ENCODE measurements at places on chromosomes 12 and 14.
A peak's percentile ranks its signal among the peaks of the same experiment; 100 is the strongest.

GRCh38 chr14:90198541-90199060 is 57.8 kb upstream of the PSMC1 start:
- no peak for DNase-seq

- DNase-seq = no peak
These were observed 96.7 kb downstream of the TMTC2 start for GRCh38 chr12:82783435-82783834.

- DNase-seq = no peak
These were observed 628 bp upstream of the LLPH start for GRCh38 chr12:66131067-66131688.

DNA sequence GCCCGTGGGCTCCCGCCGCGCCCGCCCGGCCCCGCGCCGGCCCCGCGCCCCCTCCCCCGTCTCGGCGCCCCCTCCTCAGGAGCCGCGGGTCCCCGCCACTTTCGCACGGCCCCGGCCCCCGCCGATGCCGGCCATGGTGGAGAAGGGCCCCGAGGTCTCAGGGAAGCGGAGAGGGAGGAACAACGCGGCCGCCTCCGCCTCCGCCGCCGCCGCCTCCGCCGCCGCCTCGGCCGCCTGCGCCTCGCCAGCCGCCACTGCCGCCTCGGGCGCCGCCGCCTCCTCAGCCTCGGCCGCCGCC is 263 bp downstream of the RCOR1 start:
- DNase-seq = no peak

DNA sequence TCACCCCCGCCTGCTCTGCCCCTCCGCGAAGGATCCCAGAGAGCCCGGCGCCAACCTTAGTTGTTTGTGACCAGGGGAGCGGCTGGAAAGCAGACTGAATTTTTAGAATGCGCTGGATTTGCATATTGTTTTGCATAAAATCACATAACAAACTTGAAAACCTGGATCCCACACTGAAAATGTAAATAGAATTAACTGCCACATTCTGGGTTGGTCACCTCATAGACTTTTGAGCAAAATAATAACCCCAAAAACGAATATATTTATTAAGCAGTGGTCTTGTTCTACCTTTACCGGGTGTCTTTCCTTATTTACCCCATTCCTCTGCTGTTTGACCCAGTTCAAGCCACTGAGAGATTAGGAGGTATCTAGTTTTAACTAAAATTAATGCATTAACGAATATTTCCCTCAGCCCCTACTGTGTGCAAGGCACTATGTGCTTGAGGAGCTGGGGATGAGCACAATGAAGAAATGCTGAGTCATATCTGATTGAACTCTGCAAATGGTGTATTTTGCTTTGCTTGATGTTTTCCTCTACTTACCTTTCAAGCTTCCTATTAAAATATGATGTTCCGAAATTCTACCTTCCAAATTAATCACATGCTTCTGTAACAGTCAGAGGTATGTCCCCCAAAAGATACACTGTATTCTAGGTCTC is 438 bp upstream of the EGLN3 start:
- no peak for DNase-seq

DNA sequence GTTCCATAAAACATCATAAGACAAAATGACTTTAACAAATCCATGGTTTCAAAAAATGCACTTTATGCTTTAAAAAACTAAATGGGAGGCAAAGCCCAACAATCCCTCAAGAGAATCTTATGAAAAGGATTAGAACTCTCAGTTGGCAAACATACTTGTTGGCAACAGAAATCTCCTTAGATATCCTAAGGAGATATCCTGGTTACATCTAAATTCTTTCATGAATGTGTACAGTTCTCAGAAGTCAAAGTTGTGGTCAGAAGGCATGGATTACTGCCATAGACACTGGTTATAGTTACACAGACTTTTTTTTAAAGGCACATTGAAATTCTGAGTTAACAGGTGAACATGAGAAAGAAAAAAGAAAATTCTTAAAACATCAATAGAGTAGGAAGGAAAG is 17.5 kb upstream of the ISM2 start:
- DNase-seq = no peak

- peak; percentile 50 for DNase-seq
These were observed 176.5 kb downstream of the ZFP36L1 start for GRCh38 chr14:68616221-68616902.

DNA sequence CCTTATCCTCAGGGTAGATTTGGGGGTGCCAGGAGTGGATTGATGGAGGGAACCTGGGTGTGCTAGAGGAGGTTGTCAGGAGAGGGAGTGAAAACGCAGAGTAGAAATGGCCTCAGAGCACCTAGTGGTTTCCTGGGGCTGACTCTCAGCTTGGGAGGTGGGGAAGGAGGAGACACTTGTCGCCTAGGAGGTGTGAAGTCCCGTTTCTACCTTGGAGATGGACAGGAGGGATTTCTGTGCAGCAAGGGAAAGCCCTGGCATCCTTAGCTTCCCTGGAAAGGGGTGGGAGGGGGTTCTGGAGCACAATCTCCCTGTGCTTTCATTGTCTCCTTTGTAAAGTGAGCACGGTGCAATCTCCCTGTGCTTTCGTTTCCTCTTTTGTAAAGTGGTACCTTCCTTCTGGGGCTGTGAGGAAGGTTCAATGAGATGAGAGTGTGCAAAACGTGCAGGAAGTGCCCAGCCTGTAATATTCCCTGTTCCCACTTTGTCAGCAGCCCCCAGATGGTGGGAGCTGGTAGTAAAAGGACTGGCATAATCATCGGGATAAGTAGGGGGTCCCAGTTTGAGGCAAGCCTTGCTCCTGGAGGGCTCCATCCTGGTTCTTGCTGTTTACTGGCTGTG is 1.6 kb downstream of the OAS3 start:
- DNase-seq = no peak

GRCh38 chr12:88399811-88400210 is 180.5 kb downstream of the KITLG start:
- DNase-seq = no peak

GRCh38 chr12:32034045-32034444 is 72.6 kb upstream of the BICD1 start:
- DNase-seq = no peak

DNA sequence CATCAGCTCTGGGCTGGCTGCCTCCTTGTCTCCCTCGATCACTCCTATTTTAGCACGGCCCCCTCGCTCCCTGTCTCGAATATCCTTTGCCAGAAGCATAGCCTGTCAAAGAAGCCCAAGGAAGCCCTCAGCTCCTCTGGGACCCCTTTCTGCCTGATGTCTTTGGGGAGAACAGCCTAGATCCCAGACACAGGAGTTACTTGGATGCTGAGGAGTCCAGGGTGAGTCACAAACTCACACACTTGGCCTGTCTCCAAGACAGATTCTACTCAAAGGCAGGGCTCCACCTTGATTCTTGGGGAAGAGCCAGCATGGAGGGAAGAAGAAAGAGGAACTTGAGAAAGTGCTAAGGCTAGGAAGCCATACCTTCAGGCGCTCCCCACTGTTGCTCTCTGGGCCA is 8.1 kb downstream of the AVIL start:
- DNase-seq = peak; percentile 64

DNA sequence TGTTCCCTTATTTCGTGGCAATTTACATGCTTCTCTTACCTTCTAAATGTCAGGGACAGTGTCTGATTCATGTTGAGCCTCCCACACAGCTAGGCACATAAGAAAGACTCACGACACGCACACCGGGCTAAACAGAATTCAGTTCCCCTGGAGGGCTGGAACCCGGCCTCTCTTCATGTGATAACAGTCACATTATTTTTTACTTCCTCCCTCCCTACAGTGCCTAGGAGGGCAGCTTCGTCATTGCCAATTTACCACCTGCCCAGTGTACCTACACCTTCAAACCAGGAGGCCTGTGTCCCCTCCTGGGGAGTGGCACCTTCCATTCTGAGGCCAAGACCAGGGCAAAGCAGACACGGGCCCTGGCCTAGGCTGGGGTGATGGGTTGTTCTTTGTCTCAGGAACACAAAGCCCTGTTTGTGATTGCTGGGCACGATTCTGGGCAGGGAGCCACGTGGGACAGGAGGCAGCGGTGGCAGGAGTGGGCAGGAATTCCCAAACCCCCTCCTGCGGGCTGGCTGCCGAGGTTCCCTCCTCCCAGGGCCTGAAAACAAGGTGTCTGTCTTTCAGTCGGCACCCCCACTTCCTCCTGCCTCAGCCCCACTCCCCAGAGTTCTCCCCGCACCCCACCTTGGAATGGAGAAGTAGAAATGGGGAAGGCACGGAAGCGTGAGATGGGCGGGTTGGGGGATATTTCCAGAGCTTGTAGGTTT is 6.8 kb upstream of the RASAL1 start:
- no peak for DNase-seq

DNA sequence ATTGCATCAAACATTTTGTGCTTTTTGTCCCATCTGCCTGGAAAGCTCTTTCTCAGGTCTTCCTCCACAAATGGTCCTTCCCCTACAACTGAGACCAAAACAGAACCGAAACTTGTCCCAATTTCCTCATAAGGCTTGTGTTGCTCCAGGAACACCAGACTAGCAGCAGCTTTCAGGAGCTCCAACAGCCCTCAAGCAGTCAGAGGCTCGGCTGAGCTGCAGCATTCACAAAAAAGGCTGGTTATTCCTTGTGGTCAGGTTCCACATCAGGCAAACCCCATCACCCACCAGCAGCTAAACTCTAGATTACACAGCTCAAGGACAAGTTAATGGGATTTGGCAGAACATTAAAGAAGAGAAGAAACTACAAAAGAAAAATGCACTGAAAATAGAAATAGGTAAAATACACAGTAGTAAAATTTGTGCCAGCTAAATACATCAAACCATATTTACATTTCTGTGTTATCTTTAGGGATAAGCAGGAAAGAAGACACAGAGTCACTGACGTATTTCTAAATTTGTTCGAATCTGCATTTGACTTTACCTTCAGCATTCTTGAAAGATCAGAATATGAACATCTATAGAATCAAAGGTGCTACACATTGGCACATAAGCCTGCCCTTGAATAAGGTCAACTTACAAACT is 141.2 kb downstream of the STXBP6 start:
- no peak for DNase-seq

Measured in RPMI7951 (cell line).